Nucleus accumbens (tissue), 56 donors: ENCODE measurements at places on chromosomes 3 and 15.

- DNase-seq = no peak
Measured at GRCh38 chr3:183766107-183766506, 59.3 kb downstream of the MAP6D1 start.

DNA sequence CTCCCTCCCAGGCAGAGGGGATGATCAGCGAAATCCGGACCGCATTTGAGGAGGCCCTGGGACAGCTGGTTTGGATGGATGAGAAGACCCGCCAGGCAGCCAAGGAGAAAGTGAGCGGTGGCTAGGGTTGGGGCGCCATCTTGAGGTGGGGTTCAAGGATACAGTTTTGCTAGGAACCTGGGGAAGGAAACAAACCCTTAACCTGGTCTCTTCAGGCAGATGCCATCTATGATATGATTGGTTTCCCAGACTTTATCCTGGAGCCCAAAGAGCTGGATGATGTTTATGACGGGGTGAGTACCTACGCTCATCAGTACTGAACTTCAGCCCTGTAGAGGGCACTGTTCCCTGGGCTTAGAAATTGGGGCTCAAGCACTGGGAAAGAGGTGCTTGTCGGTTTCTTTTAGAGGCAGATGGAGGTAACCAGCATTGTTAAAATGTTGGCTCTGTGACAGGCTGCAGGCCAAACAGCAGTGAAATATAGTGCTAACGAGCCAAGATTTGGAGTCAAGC lies 9.6 kb upstream of the PSMD2 start:
- no peak for DNase-seq

GRCh38 chr15:40937762-40938535 lies 8.8 kb downstream of the DLL4 start:
- DNase-seq = no peak

GRCh38 chr3:100796556-100796955 lies 87.3 kb downstream of the TFG start:
- no peak for DNase-seq

DNA sequence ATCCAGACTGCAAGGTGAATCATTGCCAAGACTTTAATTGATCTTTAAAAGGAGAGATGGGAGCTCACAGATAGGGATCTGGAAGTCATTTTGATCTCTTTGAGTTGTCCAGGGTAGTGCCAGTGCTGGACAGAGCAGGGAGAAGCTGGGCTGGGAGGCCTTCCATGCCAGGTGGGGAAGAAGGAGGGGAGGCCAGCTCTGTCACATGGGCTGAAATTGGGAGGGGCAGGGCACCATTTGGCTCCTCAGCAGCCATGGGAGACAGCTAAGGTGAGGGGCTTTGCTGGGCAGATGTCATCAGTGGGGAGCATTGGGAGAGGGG lies 23.4 kb downstream of the SMAD6 start:
- no peak for DNase-seq

- DNase-seq = no peak
Measured at GRCh38 chr15:96736384-96736783, 405.9 kb downstream of the NR2F2 start.

GRCh38 chr15:90337256-90337655 lies 14.8 kb upstream of the ZNF774 start:
- no peak for DNase-seq

GRCh38 chr3:9450991-9451390 lies 53.6 kb downstream of the SETD5 start:
- no peak for DNase-seq

DNA sequence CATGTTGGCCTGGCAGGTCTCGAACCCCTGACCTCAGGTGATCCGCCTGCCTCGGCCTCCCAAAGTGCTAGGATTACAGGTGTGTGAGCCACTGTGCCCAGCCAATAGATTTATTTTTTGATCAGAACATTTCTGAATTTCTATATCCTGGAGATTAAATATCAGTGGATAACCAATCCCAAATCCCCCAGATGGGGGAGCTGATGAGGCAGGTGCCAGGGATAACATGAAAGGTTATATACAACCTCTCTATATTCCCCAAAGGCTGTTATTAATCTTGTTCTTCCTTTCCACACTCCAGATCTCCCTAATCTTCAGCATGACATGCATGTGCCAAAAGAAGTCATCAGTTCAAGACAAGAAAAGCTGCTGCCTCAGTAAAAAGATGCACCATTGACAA lies 112.3 kb downstream of the WDR76 start:
- DNase-seq = no peak
